ENCODE measurements at places on chromosomes 16 and 17. TPM values are rescaled to one million over a fixed set of nuclear protein-coding genes. Genes with fewer than 3 reads are reported as not detected.

GRCh38 chr17:57370037-57370581 lies 113.8 kb downstream of the MSI2 start:
- no peak for DNase-seq

DNA sequence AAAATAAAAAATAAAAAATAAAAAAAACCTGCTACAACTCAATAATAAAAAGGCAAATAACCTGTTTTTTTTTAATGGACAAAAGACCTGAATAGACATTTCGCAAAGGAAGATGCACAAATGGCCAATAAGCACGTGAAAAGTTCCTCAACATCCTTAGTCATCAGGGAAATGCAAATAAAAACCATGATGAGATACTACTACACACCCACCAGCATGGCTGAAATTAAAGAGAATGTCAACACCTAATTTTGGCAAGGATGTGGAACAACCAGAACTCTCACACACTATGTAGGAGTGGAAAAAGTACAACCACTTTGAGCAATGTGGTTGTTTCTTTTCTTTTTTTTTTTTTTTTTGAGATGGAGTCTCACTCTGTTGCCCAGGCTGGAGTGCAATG lies 24.6 kb downstream of the COG7 start:
- no peak for DNase-seq

- no peak for DNase-seq
Measured at GRCh38 chr17:78997231-78997741, 12.3 kb downstream of the CANT1 start.

DNA sequence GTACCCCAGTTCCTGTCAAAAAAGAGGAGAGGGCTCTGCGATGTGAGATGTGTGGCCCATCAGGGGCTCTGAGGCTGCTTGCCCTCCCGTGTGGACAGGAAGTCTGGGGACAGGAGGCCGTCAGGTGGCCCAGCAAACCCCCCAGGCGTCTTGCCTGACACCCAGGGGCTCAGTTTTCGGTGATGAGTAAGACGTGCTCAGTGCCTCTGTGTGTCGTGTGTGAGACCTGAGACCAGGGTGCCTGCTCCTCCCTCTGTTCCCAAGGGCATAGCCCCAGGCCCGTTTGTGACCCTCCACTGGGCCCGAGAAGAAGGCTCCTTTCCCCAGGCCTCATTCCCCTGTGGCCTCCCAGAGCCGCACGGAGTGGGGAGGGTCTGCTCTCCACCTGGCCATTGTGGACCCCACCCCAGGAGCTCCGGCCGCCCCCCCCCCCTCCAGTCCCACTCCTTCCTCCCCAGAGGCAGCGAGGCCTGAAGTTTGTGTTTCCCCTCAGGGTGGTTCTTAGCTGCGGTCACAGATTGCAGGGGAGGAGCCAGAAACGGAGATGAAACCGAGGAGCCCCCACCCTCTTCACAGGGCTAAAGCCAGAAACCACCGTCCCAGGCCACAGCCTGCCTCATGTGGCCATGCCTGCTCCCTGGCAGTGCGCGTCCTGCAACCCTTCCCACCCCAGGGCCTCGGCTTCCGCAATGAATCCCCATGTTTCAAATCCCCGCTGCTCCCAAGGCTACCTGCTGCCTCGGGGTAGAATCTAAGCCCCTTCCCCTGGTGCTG lies 4.9 kb upstream of the ACTG1 start:
- DNase-seq: no peak

- DNase-seq: peak; percentile 44
Measured at GRCh38 chr16:84234321-84235241, 5.2 kb downstream of the KCNG4 start.

DNA sequence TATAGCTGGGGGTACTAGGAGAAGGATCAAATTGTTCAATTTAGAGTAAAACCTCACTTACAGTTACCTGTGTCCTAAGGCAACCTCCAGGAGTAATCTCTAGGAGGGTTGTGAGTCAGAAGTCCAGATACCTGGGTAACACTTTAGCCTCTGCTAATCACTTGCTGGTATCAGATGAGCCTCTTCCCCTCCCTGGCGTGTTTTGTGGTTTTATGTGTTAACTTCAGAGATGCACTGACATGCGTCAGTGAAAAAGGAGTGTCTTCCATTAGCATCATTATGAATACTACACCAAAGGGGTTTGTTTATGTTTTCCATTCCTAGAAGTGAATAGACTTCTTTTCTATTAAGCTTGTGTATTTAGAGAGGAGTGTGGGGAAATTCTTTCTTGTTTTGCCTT lies 208.2 kb downstream of the FTO start:
- no peak for DNase-seq

DNA sequence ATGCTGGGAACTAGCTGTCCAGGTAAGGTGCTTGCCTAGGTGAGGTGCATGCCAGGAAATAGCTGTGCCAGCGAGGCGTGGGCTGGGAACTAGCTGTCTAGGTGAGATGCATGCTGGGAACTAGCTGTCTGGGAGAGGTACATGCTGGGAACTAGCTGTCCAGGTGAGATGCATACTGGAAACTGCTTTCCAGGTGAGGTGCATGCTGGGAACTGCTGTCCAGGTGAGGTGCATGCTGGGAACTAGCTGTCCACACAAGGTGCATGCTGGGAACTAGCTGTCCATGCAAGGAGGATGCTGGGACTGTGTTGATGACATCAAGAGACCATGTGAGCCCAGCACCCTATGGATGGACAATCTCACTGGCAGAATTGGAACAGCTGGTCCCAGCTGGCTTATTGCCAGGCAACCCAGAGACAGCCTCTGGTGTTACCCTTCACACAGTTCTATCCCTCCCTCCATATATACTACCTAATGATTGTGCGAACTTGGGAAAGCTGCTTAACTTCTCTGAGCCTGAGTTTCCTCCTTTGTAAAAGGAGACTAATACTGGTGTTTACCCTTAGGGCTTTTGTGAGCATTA lies 479.9 kb upstream of the RBFOX1 start:
- no peak for DNase-seq

- DNase-seq: no peak
Measured at GRCh38 chr17:15319452-15320010, 21.9 kb downstream of the TEKT3 start.

- no peak for DNase-seq
Measured at GRCh38 chr16:86833136-86833535, 254.8 kb downstream of the FOXL1 start.

DNA sequence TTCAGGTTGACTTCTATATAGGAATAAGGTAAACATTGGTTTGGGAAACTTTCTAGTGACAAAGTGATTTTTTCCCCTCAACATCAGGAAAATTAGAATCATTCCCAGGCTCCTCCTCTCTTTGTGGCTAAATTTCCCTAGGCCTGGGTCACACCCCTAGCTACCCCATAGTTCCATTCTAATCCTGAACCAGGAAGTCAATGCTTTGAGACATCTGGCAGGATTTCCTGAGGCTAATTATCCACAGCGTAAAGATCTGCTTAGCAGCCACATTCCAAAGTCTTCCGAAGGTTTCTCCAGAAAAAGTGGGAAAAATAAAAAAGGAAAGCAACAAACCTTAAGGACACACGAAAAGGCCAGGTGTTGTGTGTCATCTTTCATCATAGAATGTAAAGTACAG lies 60.3 kb upstream of the CORO6 start:
- DNase-seq: no peak

GRCh38 chr16:57818377-57819064 lies 16.2 kb upstream of the KIFC3 start:
- DNase-seq: no peak

GRCh38 chr17:50123649-50124349 lies 6.2 kb downstream of the SAMD14 start:
- DNase-seq: no peak

- DNase-seq: peak; percentile 45
Measured at GRCh38 chr17:7294614-7295153, at the start of gene YBX2. Gene YBX2 (minus strand): TSS chr17:7294639. CDS start chr17:7294500, 139 bp downstream.

GRCh38 chr16:59593194-59593661 lies 859.1 kb upstream of the GOT2 start:
- peak; percentile 25 for DNase-seq

DNA sequence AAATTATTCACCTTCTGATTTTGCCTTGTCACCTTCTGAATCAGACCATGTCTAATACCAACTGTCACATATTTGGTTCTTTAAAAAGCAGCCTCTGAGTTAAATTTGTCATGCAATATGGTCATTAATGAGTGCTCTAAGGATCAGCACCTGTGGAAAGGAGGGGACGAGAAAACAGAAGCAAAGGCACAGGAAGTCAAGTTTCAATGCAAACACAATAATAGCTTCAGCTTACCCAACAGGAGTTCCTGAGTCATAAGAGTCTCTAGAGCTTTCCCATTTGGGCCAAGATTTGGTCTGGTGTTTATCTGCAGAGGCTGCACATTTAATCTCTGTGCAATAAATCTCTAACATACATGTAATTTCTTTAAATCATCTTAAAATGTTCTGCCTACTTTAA lies 889.8 kb downstream of the CDH8 start:
- no peak for DNase-seq

DNA sequence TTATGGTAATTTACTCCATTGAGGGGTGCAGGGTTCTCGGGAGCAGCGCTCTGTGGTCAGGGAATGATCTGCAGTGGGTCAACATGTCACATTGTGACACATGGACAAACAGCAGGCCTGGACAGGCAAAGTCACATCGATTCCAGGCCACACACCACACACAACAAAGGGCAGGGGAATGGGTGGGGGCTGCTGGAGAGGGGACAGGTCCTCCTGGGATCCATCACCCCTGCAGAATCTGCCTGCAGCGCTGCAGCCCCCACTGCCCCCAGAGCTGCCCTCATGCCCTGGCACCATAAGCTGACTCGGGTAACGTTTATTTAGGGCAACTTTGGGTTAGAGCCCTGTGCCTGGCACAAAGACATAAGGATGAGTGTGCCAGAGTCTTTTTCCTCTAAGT lies 9.1 kb downstream of the PEMT start:
- DNase-seq: no peak

- no peak for DNase-seq
Measured at GRCh38 chr16:54630284-54630967, 300.2 kb upstream of the IRX5 start.

- DNase-seq: no peak
Measured at GRCh38 chr17:50273654-50274040, 619 bp upstream of the TMEM92 start.

GRCh38 chr17:65062171-65062915 lies 5.8 kb upstream of the GNA13 start:
- no peak for DNase-seq

DNA sequence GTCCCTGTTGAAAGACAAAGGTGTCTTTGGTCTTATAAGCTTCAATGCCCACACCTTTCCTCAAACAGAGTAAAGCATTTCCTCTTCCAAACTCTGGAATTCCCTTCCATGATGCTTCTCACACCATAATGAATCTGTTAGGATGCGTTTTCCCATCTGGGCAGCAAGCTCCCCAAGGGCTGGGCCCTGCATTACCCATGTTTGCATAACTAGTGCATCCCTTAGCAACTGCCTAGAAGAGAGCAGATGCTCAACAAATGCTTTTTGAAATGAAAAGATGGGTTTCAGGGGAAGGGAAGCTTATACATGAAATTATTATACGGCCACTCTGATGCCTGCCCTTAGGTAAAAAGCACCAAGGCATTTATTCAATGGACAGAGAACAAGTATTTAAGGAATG lies 124.5 kb upstream of the CCL2 start:
- no peak for DNase-seq

GRCh38 chr17:19013806-19014627 lies 9.5 kb upstream of the FAM83G start:
- no peak for DNase-seq

DNA sequence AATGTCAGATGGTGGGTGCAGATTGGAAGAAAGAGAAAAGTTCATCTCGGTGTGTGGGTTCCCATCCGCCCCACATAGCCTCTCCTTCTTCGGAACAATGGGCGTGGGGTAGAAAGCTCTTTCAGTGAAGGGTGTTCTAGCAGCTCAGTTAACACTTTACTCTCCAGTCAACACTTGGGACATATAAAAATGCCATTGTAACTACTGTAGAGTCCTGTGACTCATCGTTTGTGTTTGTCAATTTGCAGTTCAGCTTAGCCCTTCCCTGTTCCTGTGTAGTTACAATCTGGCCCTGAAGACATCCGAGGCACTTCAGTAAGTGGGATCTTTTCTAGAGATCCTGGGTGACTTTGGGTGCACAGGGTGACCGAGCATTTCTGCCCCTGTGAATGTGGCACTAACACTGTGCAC lies 11.5 kb upstream of the CLEC18C start:
- DNase-seq: no peak

DNA sequence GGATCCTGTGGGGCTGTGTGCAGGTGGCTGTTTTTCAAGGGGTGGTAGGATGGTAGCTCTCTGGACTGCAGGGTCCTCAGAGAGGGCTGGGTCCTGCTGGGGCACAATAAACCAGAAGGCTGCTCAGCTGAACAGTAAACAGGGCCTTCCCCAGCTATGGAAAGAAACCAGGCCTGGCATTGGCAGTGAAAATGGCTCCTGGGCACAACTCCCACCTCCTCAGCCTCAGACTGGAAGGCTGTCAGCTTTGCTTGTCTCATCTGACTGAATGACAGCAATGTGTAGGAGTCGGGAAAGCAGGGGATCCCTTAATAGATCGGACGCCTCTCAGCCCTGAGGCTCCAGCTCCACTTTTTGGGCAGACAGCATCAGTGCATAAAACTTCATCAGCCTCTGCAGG lies 59.8 kb upstream of the NLRP1 start:
- no peak for DNase-seq

- DNase-seq: no peak
Measured at GRCh38 chr16:54277845-54278703, 8.5 kb downstream of the IRX3 start.

DNA sequence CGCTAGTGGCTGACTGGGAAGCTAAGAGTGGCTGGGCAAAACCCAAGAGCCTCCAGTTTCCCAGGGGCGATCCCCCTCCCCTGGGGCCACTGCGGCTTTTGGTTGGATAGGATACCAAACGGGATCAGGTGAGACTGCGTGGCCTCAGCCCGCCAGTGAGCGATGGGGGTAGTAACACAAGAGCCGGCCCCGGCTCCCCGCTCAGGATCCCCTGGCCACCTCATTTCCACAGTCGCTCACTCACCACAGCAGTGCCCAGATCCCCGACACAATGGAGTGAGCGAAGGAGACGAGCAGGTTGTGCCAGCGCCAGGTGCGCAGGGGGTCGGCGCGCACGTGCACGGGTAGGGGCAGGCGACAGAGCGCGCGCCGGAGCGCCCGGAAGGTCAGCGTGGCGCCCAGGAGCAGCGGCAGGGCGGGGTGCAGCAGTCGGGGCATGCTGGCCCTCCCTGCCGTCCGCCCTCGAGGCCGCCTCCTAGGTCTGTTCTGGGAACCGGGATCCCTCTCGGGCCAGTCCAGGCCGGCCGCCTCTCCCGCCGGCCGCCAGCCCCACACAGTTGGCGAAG lies 290 bp downstream of the TLCD1 start:
- DNase-seq: no peak

The CCL4 gene
- polyA plus RNA-seq: 3.2 TPM

The CHST4 gene
- polyA plus RNA-seq: not detected

The AKTIP gene
- 47.4 TPM for polyA plus RNA-seq

The INCA1 gene
- polyA plus RNA-seq: 4.9 TPM

The GRAP gene
- 3.2 TPM for polyA plus RNA-seq

The BPTF gene
- 56.3 TPM for polyA plus RNA-seq

The CAVIN1 gene
- polyA plus RNA-seq: 301 TPM

The MYH2 gene
- polyA plus RNA-seq: 48.2 TPM

The TERB1 gene
- not detected for polyA plus RNA-seq

The FBXL16 gene
- 0.52 TPM for polyA plus RNA-seq

The C16orf96 gene
- 1.1 TPM for polyA plus RNA-seq

The CD300A gene
- polyA plus RNA-seq: 2.2 TPM

The ASPSCR1 gene
- polyA plus RNA-seq: 30.0 TPM

The TBC1D28 gene
- polyA plus RNA-seq: 0.36 TPM

Measured in hindlimb muscle (tissue), 1 donor.